NCI-H1436 treated with DMSO at 0.1 percent for 48 hours (cell line): ENCODE measurements at places on chromosomes 2 and 18.

- DNase-seq = no peak
These were observed 48.3 kb downstream of the ALPK2 start for GRCh38 chr18:58580623-58581022.

GRCh38 chr2:6024784-6025183 lies 332.6 kb downstream of the SOX11 start:
- no peak for DNase-seq

- DNase-seq = no peak
These were observed 191.2 kb upstream of the SESTD1 start for GRCh38 chr2:179455824-179456223.

DNA sequence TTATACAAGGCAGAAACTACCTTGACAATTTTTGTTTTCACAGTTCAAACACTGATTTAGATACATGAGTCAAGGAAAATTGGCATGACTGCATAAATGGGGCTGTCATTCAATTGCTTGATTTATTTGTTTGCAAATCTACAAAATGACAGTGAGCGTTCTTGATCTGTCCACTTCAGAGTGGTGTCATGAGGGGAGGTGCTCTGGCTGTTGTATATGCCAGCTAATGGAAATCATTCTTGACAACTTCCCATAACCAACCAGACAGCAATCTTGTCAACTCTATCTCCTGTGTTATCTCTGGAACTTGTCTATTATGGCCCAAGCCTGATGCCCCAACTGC lies 120.6 kb upstream of the UGP2 start:
- no peak for DNase-seq

GRCh38 chr2:125274718-125275117 lies 1249.6 kb downstream of the CNTNAP5 start:
- DNase-seq = no peak

DNA sequence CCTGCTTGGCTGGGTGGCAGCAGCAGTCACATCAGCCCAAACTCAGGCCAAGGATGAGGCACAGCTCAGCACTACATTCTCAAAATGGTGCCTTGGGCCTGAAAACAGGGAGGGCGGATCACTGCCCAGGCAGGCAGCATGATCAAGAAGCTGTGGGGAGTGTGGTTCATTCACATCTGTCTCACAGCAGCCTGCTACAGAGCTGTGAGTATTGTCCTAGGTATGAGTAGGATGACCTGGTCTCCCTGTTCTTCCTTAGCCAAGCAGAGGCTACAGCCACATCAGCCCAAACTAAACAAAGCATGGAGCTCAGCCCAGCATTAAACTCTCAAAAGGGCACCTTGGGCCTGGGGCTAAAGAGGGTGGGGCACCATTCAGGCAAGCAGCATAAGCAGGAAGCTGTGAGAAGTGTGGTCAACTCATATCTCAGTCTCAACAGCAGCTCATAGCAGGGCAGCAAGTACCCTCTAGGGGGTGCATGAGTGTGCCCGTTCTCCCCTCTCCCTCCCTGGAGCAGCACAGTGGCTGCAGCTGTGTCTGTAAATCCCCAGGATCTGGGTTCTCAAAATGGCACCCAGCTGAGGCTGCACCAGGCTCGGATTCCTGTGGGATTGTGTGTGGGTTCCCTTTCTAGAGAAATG lies 139.6 kb downstream of the TRABD2A start:
- no peak for DNase-seq

DNA sequence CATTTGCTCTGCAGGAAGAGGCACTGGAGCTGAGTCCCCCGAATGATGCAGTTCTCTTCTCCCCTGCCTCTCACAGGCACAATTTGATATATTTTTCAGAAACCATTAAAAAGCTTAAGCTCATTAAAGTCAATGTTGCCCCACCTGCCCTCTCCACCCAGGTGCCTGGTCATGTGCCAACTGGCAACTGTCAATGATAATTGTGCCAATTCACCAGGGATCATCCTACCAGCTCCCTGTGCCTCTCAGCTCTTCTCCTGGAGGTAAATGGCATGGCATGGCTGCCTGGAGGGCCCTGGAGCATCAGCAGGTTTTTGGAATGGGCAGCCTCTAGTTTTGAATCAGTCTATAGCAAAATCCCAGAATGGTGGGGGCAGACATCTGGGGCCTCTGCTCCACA lies 279.6 kb upstream of the ID2 start:
- no peak for DNase-seq
